ENCODE measurements at places on chromosomes 6 and 20. TPM values are rescaled to one million over a fixed set of nuclear protein-coding genes. Genes with fewer than 3 reads are reported as not detected.

- DNase-seq: peak; percentile 78
Measured at GRCh38 chr6:144314003-144314485, 28.9 kb downstream of the UTRN start.

GRCh38 chr6:42751055-42751454 lies 5.2 kb upstream of the TBCC start:
- DNase-seq: peak; percentile 25

GRCh38 chr6:140847262-140847645 lies 1285.5 kb upstream of the GJE1 start:
- DNase-seq: no peak

Gene ZSWIM3
- total RNA-seq: 5.6 TPM

DNA sequence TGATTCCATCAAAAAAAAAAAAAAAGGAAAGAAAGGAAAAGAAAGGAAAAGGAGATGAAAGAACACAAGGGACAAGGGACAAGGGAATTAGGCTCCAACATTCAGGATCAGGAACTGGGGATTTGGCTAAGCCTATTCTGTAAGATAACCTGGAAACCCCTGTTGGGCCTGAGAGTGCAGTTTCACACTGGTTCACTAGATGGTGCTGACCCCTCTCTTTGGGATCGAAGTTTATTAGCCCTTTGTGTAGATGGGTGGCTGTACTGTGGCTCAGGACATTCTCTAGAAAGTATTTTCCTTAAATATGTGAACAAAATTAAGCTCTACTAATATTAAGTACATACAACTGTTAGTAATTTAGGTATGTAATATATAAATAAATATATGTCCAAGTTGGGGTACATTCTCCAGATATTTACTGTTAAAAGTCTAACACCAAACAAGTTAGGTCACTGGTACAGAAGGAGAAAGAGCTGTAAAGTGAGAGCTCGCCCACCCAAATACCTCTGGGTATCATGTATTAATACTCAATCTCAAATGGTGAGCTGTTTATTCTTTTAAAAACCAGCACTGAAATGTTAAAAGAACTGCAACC lies 6.3 kb downstream of the OR2A4 start:
- peak; percentile 67 for DNase-seq

GRCh38 chr20:61445138-61445537 lies 193.1 kb downstream of the CDH4 start:
- DNase-seq: no peak

DNA sequence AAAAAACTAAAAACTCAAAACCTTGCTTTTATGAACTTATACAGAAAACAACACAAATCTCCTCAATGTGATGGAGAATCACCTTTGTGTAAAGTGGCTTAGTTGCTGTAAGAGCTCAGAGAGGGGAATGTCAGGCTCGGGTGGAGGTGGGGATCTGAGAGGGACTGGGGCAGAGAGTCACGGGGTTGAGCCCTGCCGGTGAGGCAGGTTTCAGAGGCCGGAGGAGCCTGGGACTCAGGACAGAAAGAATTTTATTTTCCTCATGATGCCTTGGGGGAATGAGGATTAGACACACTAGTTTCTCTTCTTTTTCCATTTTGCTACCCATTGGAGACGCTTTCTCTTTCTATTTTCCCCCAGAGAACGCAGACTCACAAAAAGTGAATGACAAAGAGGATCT lies 252.3 kb upstream of the FOXQ1 start:
- DNase-seq: no peak

GRCh38 chr20:21259346-21259745 lies 43.8 kb upstream of the XRN2 start:
- no peak for DNase-seq

Gene TSHZ2
- total RNA-seq: 2.3 TPM

GRCh38 chr6:80742481-80742880 lies 636.0 kb downstream of the BCKDHB start:
- DNase-seq: peak; percentile 44

Gene NOL7
- 54.4 TPM for total RNA-seq

DNA sequence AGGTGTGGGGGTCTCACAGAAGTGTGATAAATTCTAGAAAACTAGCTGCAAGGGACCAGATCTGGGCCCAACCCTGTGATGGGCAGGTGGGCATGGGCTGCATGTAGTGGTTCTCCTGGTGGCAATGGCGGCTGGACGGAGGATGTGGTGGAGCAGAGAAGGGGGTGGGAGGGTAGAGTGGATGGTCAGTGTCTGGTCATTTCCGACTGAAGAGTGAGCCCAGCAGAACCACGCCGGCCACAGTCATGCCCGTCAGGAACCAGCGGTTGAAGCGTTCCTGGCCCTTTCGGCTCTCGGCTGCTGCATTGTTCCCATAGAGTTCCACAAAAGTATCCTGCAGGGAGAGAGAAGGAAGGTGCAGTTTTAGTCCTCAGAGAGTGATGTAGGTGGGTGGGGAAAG lies 28.0 kb downstream of the COX4I2 start:
- no peak for DNase-seq

Gene ULBP3
- total RNA-seq: 17.3 TPM

DNA sequence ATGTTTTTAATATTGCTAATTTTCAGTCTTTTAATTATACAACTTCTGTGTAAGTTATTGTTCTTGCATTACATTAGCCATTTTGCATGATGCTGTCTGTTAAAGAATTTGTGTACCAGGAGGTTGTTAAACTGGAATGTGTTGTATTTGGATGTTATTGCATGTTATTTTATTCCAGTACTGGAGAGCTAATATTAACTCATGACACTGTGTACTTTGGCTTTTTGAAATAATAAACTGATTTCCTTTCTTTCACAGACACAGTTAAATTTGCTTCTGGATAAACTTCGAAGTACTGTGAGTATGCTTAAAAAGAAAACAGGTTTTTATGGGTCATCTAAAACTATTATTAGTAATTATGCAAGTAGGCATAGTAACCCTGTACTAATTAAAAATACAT lies 121.3 kb downstream of the MYO6 start:
- DNase-seq: no peak

Gene GPRC6A
- total RNA-seq: not detected
